Thymus (tissue), 14 donors: ENCODE measurements at places on chromosomes 5 and 9. TPM values are rescaled to one million over a fixed set of nuclear protein-coding genes. Genes with fewer than 3 reads are reported as not detected.

LSM11 gene
- polyA plus RNA-seq: 1.8 TPM

DNAI1 gene
- 0.75 TPM for polyA plus RNA-seq

PCDHGA8 gene
- 0.18 TPM for polyA plus RNA-seq

PTGES2 gene
- polyA plus RNA-seq: 39.3 TPM

PCDHA11 gene
- polyA plus RNA-seq: under 0.01 TPM

ANKRD34B gene
- polyA plus RNA-seq: 0.59 TPM

KLHL3 gene
- 5.0 TPM for polyA plus RNA-seq

BTNL3 gene
- polyA plus RNA-seq: 0.14 TPM

RBM27 gene
- polyA plus RNA-seq: 13.1 TPM

SLC6A7 gene
- 0.07 TPM for polyA plus RNA-seq

NFX1 gene
- 15.5 TPM for polyA plus RNA-seq

NXNL2 gene
- 0.34 TPM for polyA plus RNA-seq

INSL4 gene
- polyA plus RNA-seq: 0.18 TPM

SLCO6A1 gene
- polyA plus RNA-seq: 0.37 TPM

PCDHA13 gene
- polyA plus RNA-seq: under 0.01 TPM

DDX4 gene
- polyA plus RNA-seq: 0.57 TPM

FOXD4L3 gene
- polyA plus RNA-seq: 0.50 TPM

ISL1 gene
- polyA plus RNA-seq: 11.2 TPM

TRIM36 gene
- polyA plus RNA-seq: 2.0 TPM

GRXCR2 gene
- 0.05 TPM for polyA plus RNA-seq

GARIN3 gene
- polyA plus RNA-seq: not detected

SMIM32 gene
- polyA plus RNA-seq: 0.05 TPM

LCN15 gene
- 0.43 TPM for polyA plus RNA-seq

MARCOL gene
- polyA plus RNA-seq: not detected

INSL6 gene
- polyA plus RNA-seq: not detected

ENG gene
- 48.2 TPM for polyA plus RNA-seq

SLC25A46 gene
- polyA plus RNA-seq: 28.4 TPM

FCHSD1 gene
- polyA plus RNA-seq: 29.8 TPM

EFNA5 gene
- 3.6 TPM for polyA plus RNA-seq

PLGRKT gene
- polyA plus RNA-seq: 38.8 TPM

SGCD gene
- 0.46 TPM for polyA plus RNA-seq

TAF11L7 gene
- not detected for polyA plus RNA-seq

CTSV gene
- polyA plus RNA-seq: 1,344 TPM

TAF11L5 gene
- polyA plus RNA-seq: not detected

ELL2 gene
- polyA plus RNA-seq: 22.5 TPM

OBP2A gene
- polyA plus RNA-seq: 0.09 TPM
